Skin of body (tissue), 3 donors: ENCODE measurements at places on chromosomes 1 and 21.

DNA sequence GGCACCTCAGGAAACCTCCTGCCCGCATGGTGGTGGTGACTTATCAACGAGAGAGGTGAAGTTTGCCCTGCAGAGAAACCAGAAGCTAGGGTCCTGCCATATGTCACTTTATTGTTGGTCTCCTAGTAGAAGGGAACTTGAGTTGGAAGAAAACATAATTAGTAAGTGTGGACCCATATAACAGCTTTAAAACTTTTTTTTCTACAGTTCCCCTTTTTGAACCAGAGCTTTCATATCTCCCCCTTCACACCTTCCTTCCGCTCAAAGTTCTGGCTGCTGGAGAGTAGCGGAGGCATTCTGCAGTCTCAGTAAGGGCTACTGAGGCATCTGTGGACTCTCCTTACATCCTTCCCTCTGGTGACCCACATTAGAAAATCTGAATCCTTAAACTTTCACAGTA lies 48.9 kb downstream of the PHC2 start:
- no peak for DNase-seq

GRCh38 chr1:245155272-245156040 lies 671 bp downstream of the KIF26B start:
- no peak for DNase-seq

DNA sequence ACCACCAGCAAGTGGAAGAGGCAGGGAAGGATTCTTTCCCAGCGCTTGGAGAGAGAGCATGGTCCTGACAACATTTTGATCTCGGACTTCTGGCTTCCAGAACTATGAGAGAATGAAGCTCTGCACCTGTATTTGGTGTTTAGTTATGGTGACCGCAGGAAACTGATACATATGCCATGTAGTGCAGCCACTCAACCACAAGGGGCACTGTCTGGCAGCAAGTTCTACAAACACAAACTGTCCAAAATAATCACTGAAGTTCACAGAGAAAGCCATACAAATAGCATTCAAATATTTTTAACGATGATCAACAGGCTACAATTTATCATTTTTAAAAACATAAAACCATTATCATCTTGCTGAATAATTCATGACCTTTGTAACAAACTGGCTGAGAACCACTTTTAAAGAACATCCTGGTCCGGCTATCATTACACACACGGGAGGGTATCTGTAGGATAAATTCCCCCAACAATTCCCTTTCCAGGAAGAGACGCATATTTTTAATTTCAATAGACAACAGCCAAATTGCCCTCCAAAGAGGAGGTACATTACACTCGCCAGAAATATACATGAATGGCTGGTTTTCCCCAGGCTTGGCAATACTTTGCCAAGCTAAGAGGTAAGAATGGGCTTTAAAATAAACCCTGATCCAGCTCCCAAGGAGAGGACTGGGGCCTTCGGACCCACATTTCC lies 9.2 kb upstream of the CBR3 start:
- no peak for DNase-seq

DNA sequence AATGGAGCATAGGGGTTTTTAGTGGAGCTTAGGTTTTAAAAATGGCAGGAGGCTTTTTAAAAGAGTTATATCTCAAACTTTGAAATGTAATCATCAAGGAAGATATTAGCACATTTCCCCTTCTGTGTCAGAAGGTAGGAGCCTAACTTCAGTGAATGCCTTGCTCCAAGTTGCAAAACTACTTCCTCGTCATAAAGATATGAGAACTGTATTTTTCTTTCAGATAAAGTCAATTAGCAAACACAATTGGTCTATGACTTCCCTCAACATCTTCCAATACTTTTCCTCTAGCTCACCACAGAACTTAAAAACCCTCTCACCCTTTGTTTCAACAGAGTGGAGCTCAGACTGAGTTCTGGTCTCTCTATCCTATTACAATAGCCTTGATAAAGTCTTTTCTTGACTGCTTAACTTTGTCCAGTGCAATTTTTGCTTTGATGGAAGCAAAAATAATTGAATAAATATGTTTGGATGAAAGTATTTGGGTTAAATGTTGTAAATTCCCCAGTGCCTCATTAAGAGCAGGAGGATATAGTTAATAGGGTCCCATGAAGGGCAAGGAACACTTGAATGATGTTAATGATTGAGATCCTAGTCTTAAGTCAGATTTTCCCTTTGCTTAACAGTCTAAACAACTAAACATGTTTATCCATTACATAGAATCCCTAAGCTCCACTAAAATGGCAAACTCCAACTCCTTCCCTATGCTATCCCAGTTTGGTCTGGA lies 58.9 kb downstream of the TNFSF18 start:
- DNase-seq: no peak

- DNase-seq: no peak
Observed at GRCh38 chr21:43281661-43282357, 113.0 kb downstream of the CRYAA start.

GRCh38 chr1:7265771-7266371 lies 480.6 kb downstream of the CAMTA1 start:
- no peak for DNase-seq
